ENCODE measurements at places on chromosomes 2 and 18.

GRCh38 chr18:61992285-61992684, 99.5 kb upstream of the RNF152 start:
- no peak for DNase-seq

- DNase-seq, result no peak
Observed at GRCh38 chr18:57296336-57296735, 56.0 kb upstream of the ST8SIA3 start.

GRCh38 chr18:21602299-21602587, 1.7 kb upstream of the ESCO1 start:
- DNase-seq, result no peak

- DNase-seq, result no peak
Observed at GRCh38 chr2:28492282-28492681, 3.6 kb upstream of the PLB1 start.

- DNase-seq, result no peak
Observed at GRCh38 chr2:207481924-207482323, 47.8 kb upstream of the CREB1 start.

- DNase-seq, result no peak
Observed at GRCh38 chr2:112643488-112643887, 2.3 kb upstream of the SLC20A1 start.

- DNase-seq, result no peak
Observed at GRCh38 chr18:36833120-36833519, 4.2 kb downstream of the KIAA1328 start.

GRCh38 chr2:221895366-221896121, 323.4 kb upstream of the EPHA4 start:
- no peak for DNase-seq
